Cortex of kidney (tissue), 1 donor: ENCODE measurements at places on chromosomes 5 and 9.

DNA sequence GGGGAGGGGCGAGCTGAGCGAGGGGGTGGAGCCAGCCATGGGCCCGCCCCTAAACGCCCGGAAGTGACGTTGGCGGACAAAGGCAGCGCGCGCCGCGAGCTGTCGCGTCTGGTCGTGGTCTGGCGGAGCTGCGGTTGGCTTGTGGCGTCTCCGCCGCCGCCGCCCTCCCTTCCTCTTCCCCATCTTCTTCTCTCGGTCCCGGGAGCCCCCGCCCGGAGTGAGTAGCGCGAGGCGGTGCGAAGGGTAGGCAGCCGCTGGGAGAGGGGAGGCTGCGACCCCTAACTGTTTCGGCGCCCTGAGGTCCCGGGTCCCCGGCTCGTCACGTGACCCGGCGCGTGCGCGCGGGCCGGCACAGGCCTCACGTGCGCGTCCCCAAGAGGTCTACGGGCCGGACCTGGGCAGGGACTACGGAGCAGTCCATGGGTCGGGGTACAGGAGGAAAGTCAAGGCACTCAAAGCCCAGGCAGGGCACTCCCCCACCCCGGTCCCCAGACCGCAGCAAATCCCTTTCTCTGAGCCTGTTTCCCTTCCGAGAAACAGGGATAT lies at the start of gene NTMT1:
NTMT1 (plus strand) TSS at position 85 of the 546 bp plus-strand sequence. CDS start 6,541 bp downstream, outside the sequence.
- DNase-seq, result no peak

GRCh38 chr9:33782395-33783152 lies 12.8 kb upstream of the PRSS3 start:
- no peak for DNase-seq

DNA sequence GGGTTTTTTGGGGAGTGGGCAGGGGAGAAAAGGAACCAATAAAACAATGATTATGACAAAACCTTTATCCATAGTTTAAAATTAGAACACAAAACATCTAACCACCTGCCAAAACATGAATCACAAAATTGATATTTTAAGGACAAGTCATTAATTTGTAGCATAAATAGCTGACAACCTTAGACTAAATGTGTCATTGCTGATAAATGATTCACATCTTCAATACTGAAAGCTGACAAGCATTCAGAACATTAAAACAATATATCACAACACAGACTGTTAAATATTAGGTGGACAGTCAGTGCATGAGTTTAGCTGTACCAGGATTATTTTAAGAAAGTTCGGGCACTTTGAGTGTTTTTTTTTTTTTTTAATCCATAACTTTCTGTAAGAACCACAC lies 71.5 kb downstream of the NR3C1 start:
- DNase-seq, result no peak

- no peak for DNase-seq
These were observed 100.7 kb upstream of the TRPC7 start for GRCh38 chr5:136466041-136466415.

GRCh38 chr5:6308683-6309082 lies 69.7 kb downstream of the MED10 start:
- DNase-seq, result no peak

DNA sequence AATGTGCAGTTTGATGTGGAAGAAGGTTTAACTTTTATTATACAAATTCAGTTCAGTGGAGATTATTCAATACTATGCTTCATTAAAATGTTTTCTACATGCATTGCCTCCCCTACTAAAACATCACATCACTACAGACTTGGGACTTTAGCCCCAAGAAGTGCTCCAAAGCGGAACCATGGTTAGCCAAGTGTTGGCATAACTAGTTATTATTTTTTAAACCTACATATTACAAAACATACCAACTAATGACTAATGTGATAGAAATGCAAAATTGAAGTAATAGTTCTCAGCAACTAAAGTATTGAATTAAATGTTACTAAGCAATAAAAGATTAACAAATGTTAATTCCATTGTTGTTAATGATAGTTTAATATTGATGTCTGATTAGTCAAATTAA lies 74.5 kb downstream of the XRCC4 start:
- no peak for DNase-seq

DNA sequence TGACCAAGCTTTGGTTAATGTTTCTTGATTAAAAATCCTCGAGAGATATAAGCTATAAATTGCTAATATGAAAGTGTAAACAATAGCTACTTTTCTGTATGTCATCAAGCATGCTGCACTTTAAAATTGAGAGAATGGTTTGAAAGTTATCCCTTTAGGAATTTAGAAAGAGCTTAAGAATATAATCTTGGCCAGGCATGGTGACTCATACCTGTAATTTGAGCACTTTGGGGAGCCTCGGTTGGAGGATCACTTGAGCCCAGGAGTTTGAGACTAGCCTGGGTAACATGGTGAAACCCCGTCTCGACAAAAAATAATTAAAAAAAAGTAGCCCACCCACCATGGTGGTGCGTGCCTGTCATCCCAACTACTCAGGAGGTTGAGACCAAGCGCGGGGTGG lies 12.2 kb upstream of the MROH2B start:
- no peak for DNase-seq

- DNase-seq, result no peak
These were observed 67.2 kb downstream of the TSSK1B start for GRCh38 chr5:113367586-113367985.

DNA sequence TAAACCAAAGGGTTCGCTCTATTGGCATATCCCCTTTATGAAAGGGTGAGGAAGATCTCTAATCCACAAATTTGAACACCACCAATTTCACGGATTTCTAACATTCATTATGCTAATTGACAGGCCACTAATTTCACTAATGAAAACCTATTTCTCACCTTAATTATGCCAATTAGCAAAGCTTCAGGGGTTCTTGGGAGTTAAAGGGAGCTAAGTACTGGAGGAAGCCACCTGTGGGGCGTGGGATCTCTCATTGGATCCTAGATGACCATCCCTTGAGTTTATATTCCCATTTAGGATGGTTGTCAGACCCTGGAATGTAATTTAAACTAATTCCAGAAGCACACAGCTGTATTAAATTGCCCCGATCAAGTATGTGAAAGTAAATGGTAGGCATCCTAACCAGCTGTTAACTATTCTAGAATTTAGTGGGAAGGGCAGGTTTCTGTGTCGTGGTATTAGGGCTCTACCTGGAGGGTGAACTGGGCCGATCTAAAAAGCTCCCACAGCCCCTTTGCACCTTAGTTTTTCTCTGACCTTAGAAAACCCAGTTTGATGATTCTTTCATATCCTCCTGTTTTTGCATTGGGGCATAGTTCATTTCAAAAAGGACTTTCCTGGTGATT lies 77.1 kb downstream of the C9orf152 start:
- no peak for DNase-seq

DNA sequence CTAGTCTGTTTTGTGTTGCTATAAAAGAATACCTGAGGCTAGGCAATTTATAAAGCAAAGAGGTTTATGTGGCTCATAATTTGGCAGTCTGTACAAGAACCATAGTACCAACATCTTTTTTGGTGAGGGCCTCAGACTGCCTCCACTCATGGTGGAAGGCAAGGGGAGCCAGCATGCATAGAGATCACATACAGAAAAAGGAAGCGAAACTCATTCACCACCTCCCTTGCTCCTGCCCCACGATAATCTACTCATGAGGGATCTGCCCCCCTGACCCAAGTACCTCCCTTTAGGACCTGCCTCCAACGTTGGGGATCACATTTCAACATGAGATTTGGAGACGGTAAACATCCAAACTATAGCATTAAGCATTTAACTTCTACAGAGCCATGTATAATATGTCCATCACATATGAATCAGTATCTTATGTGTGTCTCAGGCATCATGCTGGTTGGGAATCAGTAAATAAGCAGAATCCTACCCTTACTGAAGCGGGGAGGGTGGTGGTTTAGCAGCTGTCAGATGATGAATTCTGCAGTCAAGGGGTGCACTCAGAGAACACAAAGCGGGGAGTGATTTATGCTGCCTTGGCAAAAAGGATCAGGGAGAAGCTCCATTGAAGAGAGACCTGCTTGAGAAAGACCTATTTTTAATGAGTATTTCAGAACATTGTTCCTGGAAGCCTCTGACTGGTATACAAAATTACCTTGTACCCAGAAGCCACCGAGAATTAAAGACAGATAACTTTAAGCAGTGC lies 34.8 kb downstream of the HMGXB3 start:
- no peak for DNase-seq

- DNase-seq, result no peak
These were observed 38.3 kb upstream of the RORB start for GRCh38 chr9:74458832-74459231.

- no peak for DNase-seq
These were observed 7.3 kb downstream of the CLPTM1L start for GRCh38 chr5:1337489-1338195.

DNA sequence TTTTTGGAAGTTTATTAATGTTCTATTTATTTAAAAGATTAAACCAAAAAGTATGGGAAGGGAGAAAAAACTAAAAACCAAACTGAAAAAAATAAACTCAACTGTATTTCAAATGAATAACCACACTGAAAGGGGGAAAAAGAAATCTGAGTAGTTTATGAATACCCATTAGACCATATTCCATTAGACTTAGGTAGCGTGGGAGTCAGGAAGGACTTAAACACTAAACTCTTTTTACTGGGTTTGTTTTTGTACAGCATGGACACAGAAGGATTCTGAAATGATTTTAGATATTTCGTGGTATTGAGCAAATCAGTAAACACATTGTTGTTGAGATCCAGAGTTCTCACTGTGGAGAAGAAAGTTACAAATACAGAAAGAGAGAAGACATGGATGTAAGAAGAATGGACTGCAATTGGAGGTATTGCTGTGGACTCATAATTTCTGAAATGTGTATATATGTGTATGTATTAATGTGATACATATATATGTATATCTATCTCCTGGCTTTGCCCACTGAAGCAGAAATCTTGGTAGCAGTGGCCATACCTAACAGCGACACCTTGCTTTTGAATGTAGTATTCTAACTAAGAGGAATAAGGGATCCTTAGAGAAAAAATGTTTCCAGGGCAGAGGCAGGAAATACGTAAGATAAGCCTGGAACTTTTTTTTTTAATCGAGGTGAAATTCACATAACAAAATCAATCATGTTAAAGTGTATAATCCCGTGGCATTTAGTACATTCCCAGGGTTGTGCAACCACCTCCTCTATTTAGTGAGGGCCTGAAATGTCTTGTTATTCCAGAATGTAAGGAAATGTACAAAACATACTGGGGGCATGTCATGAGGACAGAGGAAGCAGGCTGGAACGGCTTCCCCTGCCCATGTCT lies 228.8 kb downstream of the SMARCA2 start:
- DNase-seq, result no peak

- no peak for DNase-seq
These were observed 346.9 kb downstream of the GADD45G start for GRCh38 chr9:89951675-89952074.

DNA sequence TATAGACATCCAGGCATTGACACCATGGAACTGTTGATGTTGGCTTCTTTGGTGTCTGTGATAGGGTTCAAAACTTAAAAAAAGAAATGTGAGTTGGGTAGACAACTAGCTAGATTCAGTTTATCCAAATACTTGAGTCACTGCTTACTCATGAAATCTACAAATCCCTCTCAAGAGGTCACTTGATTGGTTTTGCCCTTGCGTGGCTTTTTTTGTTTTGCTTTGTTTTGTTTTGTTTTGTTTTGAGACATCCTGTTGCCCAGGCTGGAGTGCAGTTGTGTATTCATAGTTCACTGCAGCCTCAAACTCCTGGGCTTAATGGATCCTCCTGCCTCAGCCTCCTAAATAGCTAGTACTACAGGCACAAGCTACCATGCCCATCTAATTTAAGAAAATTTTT lies 10.5 kb upstream of the ENTREP1 start:
- DNase-seq, result no peak

DNA sequence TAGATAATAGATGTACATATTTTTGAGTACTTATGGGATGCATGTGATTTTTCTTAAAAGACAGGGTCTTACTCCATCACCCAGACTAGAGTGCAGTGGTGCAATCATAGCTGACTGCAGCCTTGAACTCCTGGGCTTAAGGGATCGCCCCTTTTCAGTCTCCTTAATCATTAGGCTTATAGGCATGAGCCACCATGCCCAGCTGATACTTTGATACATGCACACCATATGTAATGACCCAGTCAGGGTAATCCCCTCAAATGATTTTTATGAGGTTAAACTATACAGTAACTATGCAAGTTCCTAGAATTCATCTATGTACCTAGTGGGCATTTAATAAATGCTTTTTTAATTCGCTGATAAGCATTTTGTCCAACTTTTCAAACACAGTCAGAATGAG lies 292.3 kb downstream of the DTWD2 start:
- no peak for DNase-seq

DNA sequence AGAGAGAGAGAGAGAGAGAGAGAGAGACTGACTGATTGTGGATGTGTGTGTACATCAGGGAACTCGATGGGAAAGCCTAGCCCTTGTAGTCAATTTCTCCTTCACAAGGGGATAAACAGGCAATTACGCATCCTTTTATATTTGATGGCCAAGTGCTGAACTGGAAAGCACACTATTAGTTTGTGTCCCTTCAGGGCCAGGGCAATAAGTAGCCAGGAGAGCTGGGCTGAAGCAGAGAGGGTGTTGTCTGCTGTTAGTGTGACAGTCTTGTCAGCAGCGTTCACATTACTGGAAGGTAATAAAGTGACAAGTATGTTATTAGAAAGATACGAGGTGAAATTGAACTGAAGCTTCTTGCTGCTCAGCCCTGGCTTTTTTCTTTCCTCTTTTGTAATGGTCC lies 457.7 kb downstream of the BNC2 start:
- no peak for DNase-seq

DNA sequence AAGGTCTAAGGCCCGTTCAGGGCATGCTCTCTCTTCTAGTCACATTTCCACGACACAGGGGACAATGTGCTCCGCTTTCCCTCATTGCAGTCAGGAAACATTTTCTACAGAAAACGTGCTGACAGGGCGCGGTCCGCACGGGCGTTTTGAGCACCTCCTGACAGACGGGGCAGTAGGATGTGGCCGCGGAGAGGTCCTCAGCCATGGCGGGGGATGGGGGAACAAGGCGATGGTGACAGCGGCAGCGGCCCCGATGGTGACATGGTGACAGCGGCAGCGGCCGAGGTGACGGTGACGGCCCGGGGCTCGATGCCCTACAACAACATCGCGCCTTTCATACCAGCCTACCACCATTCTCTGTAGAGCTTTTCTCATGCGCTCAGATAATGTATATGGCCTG lies 4.1 kb downstream of the PLPP1 start:
- peak; percentile 13 for DNase-seq

GRCh38 chr5:64767959-64768357 lies 533 bp downstream of the SREK1IP1 start:
- DNase-seq, result no peak
